ENCODE measurements at places on chromosomes 4 and X.

GRCh38 chrX:111811831-111812230, 64.2 kb upstream of the TRPC5OS start:
- no peak for DNase-seq

DNA sequence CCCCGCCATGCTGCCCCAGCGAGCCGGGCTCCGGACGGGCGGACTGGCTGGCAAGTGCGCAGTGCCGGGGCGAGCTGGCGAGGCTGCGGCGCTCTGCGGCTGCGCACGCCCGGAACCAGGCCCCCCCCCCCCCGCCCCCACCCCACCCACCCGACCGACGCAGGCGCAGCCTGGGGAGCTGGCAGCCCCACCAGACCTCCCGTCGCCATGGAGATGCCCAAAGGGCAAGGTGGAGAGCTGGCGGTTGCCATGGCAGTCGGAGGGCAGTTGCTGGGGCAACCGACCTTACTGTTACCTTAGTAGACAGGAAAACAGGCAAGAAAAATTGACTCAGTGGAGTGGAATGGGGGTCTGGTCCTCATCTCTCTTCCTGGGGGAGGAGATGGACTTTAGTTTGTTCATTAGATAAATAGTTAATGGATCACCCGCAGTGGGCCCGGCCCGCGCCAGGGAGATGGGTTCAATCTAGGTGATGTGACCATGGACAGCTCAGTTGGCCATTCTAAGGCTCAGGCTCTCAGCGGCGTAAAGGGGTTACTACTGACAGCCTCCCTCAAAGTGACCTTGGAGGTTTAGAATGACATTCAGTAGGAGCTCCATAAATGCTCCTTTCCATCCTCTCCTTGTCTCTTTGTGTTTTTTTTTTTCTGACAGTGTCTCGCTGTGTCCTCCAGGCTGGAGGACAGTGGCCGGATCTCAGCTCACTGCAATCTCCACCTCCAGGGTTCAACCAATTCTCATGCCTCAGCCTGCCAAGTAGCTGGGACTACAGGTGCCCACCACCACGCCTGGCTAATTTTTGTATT, at the start of gene PCSK1N:
Gene PCSK1N, minus strand, starts transcription at position 87 of the 806 bp plus-strand sequence. Its CDS starts 78 bp downstream, at position 9.
- peak; percentile 65 for DNase-seq

GRCh38 chrX:72568406-72569092, 4.1 kb downstream of the HDAC8 start:
- no peak for DNase-seq

- no peak for DNase-seq
Measured at GRCh38 chr4:96103086-96103485, 263.2 kb downstream of the PDHA2 start.

- DNase-seq: no peak
Measured at GRCh38 chr4:69843932-69844331, 16.0 kb downstream of the SULT1E1 start.

- no peak for DNase-seq
Measured at GRCh38 chr4:15737255-15737654, 34.4 kb downstream of the BST1 start.

DNA sequence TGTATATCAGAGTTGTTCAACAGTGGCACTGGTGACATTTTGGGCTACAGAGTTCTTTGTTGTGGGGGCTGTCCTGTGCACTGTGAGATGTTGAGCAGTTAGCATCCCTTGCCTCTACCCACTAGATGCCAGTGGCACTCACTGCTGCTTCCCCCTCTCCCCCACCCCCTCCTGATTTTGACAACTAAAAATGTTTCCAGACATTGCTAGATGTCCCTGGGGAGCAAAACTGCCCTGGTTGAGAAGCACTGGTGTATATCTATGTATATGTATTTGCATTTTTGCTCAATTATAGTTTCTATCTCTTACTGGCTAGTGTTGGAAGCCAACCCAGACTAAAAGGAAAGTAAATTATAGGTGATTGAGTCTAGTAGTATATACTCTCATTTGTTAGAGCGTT, 2.4 kb downstream of the TMEM131L start:
- DNase-seq: peak; percentile 49

- DNase-seq: no peak
Measured at GRCh38 chr4:137300776-137301175, 231.5 kb downstream of the PCDH18 start.

GRCh38 chr4:89434364-89434988, 126.9 kb upstream of the GPRIN3 start:
- DNase-seq: no peak

GRCh38 chr4:156472624-156473023, 499.0 kb downstream of the PDGFC start:
- no peak for DNase-seq

- no peak for DNase-seq
Measured at GRCh38 chr4:7937006-7937405, 2.7 kb downstream of the AFAP1 start.
